CD14-positive monocyte (primary cell): ENCODE measurements at places on chromosomes 4 and X. TPM values are rescaled to one million over a fixed set of nuclear protein-coding genes. Genes with fewer than 3 reads are reported as not detected.

DSPP gene
- not detected for polyA plus RNA-seq

ANK2 gene
- polyA plus RNA-seq, result not detected

COX7B2 gene
- polyA plus RNA-seq, result not detected

MAGEB2 gene
- polyA plus RNA-seq, result not detected

SOX3 gene
- polyA plus RNA-seq, result not detected

DIAPH2 gene
- polyA plus RNA-seq, result 4.9 and 9.5 TPM in 2 replicates

ADH7 gene
- not detected in 2 replicates for polyA plus RNA-seq

DNA sequence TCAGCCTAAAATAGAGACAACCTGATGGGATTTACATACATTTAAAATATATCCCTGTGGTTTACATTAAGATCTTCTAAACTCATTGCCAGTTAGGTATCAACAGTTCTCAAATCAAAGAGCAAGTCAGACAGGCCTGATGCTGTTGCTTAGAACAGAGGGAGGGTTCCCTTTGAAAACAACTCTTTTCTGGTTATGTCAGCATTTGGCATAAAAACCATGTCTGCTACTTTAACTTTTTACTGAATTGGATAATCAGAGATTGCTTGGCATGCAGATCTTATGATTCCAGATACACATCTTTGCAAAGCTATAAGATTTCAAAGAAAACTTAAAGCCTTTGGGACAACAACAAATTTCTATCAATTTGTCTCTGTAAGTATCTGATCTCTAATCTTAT, 140.8 kb downstream of the CPE start:
- no peaks in the 10 kb centered on the region for H3K4me1 ChIP-seq
- H3K4me3 ChIP-seq, result no peak overlapping the region
- no peaks in the 10 kb centered on the region for H3K27me3 ChIP-seq
- H3K36me3 ChIP-seq, result no peaks in the 10 kb centered on the region

DNA sequence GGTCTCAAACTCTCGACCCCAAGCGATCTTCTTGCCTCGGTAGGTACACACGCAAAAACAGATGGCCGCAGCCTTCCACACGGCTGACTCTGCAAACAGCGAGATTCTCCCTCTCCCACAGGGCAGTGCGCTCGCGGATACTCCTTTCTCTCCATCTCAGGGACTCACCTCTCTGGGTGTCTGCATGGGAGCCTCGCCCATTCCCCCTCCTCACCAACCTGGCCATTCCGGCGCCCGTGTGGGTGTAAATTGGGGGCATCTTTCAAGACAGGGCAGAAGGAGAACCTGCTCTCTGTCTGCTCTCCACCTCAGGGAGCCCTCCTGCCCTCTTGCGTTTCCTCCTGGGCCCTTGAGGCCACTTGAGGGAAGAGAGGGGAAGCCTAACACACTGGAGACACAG, 4.4 kb downstream of the CTAG2 start:
- H3K27ac ChIP-seq, result no peak overlapping the region
- H3K4me1 ChIP-seq, result no peaks in the 10 kb centered on the region
- DNase-seq, result no peak

GRCh38 chr4:53688186-53688790, 97.0 kb upstream of the LNX1 start:
- peaks cover 5% of the 10 kb centered on the region for H3K4me1 ChIP-seq
- H3K27ac ChIP-seq, result no peak overlapping the region
- no peaks in the 10 kb centered on the region for H3K27me3 ChIP-seq
- DNase-seq, result no peak
- no peaks in the 10 kb centered on the region for H3K36me3 ChIP-seq

DNA sequence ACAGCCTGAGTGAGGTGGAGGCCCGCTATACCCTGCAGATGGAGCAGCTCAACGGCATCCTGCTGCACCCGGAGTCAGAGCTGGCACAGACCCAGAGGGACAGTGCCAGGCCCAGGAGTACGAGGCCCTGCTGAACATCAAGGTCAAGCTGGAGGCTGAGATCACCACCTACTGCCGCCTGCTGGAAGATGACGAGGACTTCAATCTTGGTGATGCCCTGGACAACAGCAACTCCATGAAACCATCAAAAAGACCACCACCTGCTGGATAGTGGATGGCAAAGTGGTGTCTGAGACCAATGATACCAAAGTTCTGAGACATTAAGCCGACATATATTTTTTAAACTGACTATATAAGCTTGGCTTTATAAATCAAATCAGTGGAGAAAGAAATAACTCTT, 73.3 kb upstream of the HHIP start:
- no peaks in the 10 kb centered on the region for H3K27me3 ChIP-seq
- no peaks in the 10 kb centered on the region for H3K36me3 ChIP-seq
- no peak for DNase-seq
- no peak overlapping the region for H3K27ac ChIP-seq

GRCh38 chr4:38762560-38762959, 20.2 kb downstream of the TLR10 start:
- H3K4me3 ChIP-seq, result peak overlapping the region; percentile 57
- peaks cover 58% of the 10 kb centered on the region for H3K4me1 ChIP-seq
- H3K27me3 ChIP-seq, result no peaks in the 10 kb centered on the region
- peak overlapping the region; percentile 85 for H3K27ac ChIP-seq
- H3K36me3 ChIP-seq, result no peaks in the 10 kb centered on the region
- no peak for DNase-seq

GRCh38 chr4:11769434-11769833, 340.7 kb upstream of the HS3ST1 start:
- no peak overlapping the region for H3K27ac ChIP-seq
- H3K36me3 ChIP-seq, result no peaks in the 10 kb centered on the region
- no peak for DNase-seq
- no peaks in the 10 kb centered on the region for H3K27me3 ChIP-seq
- H3K4me3 ChIP-seq, result no peak overlapping the region

DNA sequence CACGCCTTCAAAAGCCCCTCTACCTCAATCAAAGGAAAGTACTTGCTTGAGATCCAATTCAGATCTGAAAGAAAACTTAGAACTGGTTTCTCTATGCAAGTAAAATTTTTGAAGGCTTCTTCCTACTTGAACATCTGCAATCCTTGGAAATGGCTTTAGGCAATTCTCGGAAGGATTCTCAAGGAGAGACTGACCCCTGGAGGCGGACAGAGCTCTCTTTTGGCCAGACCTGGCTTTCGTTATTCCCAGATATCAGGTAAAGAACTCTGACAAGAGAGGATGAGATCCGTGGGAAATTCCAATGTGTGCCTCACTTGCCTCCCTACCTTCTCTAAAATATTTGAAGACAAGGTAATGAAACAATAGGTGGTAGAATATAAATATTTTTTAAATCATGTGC, 670.3 kb upstream of the FAM241A start:
- no peaks in the 10 kb centered on the region for H3K36me3 ChIP-seq
- no peak overlapping the region for H3K4me3 ChIP-seq
- H3K27ac ChIP-seq, result no peak overlapping the region
- no peaks in the 10 kb centered on the region for H3K4me1 ChIP-seq

GRCh38 chr4:128163177-128164117, 102.3 kb downstream of the LARP1B start:
- H3K4me1 ChIP-seq, result peaks cover 14% of the 10 kb centered on the region
- no peak overlapping the region for H3K27ac ChIP-seq
- no peak overlapping the region for H3K4me3 ChIP-seq

DNA sequence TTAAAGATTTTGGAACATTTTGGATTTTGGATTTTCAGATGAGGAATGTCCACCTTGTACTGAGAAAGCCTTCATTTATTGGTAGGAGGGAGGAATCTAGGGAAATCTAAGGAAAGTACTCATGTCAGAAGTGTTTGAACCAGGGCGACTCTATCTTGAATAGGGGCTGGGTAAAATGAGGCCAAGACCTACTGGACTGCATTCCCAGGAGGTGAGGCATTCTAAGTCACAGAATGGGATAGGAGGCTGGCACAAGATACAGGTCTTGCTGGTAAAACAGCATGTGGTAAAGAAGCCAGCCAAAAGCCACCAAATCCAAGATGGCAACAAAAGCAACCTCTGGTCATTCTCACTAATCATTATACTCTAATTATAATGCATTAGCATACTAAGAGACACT, 118.9 kb downstream of the MXRA5 start:
- H3K4me1 ChIP-seq, result no peaks in the 10 kb centered on the region
- no peaks in the 10 kb centered on the region for H3K36me3 ChIP-seq
- H3K27ac ChIP-seq, result no peak overlapping the region

DNA sequence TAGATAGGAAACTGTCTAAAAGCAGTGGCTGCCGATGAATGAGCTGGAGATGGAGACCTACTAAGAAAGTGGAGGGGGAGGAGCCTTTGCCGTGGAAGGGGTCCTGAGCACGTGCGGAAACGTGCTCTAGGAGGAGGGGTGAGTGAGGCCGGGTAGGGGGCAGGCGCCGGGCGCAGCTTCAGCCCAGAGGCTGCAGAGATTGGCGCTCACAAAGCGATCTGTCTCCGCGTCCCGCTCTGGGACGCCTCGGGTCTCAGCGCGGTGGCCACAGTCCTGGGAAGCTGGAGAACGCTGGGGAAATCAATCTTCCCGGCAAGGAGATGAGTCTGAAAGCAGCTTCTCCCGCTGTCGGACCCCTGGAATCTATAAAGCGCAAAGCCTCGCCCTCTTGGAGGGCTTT, 444 bp upstream of the ARHGAP6 start:
- DNase-seq, result no peak
- no peaks in the 10 kb centered on the region for H3K4me1 ChIP-seq
- no peak overlapping the region for H3K4me3 ChIP-seq
- peaks cover 10% of the 10 kb centered on the region for H3K27me3 ChIP-seq

- no peak for DNase-seq
- H3K4me1 ChIP-seq, result peaks cover 16% of the 10 kb centered on the region
Measured at GRCh38 chrX:119942831-119943184, 743 bp downstream of the NKAP start.

- H3K27me3 ChIP-seq, result no peaks in the 10 kb centered on the region
- no peak overlapping the region for H3K27ac ChIP-seq
- DNase-seq, result no peak
- no peaks in the 10 kb centered on the region for H3K36me3 ChIP-seq
Measured at GRCh38 chr4:23930750-23931488, 41.1 kb upstream of the PPARGC1A start.
